Aorta (tissue), 5 donors: ENCODE measurements at places on chromosomes 12 and 14. TPM values are rescaled to one million over a fixed set of nuclear protein-coding genes. Genes with fewer than 3 reads are reported as not detected.

FZD10 gene
- total RNA-seq = 0.72 TPM

DNA sequence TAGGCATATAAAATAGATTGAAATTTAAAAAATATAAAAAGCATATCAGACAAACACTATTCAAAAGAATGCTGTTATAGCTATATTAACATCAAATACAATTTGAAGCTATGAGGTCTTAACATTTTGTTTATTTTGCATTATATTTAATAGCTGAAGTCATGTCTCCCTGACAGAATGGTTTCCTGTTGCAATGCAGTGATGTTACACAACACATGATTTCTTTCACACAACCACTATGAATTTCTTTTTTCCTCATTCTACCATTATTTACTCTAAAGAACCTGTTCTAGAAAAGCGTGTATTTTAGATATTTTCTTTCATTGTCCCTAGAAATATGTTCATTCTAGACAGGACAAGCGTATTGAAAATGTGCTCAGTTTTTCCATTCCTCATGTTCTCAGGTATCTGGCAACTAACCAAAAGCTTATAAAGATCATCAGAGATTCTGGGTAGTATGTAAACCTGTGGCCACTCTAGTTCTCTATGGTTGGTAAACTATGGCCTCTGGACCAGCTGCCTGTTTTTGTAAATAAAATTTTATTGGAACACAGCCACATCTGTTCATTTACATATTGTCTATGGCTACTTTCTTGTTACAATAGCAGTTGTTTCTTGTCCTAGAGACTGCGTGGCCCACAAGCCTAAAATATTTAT, 183.8 kb downstream of the FOXA1 start:
- no peaks in the 10 kb centered on the region for H3K36me3 ChIP-seq
- no peaks in the 10 kb centered on the region for H3K4me1 ChIP-seq
- no peak overlapping the region for H3K4me3 ChIP-seq
- no peaks in the 10 kb centered on the region for H3K27me3 ChIP-seq

DNA sequence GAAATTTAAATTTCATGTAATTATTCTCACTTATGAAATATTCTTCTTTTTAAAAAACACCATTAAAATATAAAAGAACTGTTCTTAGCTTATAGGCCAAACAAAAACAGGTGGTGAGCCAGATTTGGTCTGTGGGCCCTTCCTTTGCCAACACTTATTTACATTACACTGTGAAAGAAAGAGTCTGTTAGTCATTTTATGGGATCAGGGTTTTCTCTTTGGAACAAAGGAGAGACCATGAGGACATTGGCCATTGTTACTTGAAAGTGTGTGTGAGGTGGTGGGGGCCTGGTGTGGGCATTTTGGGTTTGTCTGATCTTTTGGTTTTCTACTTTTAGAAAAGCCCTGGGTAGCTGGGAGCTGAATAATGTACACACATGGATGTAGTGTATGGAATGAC, 62.7 kb downstream of the TTC6 start:
- H3K4me1 ChIP-seq = no peaks in the 10 kb centered on the region
- H3K36me3 ChIP-seq = no peaks in the 10 kb centered on the region
- no peaks in the 10 kb centered on the region for H3K27me3 ChIP-seq

PAH gene
- total RNA-seq = not detected

KRT72 gene
- not detected for total RNA-seq

DNA sequence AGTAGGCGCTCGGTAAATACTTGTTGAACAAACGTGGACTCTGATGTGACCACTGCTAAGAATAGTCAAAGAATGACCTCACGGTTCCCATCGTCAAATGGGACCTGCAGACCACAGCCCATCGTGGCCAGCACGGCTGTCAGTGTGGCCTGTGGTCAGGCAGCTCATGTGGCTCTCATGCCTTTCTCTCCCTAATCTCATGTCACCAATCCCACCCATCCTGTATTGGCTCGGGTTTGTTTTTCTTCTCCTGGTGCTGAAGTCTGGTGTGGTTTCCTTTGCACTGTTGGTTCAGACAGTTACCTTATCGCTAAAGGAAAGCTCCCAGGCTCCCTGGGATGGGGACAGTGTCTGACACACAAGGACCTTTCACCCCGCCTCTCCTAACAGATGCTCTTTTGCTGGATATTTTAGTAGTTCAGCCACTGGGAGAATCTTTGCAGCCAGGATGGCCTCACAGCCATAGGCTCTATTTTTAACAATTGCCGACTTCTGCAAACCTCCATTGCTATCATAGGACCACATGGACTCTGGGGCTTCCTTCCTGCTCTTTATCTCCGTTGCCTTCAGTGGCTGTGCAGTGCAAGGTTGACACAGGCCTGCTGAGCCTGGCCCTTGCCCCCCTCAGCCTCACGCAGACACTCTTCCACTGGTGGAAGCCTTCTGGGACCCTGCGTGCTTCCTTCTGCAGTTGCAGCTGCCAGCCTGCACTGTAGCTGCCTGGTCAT, 293.1 kb upstream of the FKBP4 start:
- no peak overlapping the region for H3K27ac ChIP-seq
- no peak overlapping the region for H3K4me3 ChIP-seq
- peaks cover 4% of the 10 kb centered on the region for H3K36me3 ChIP-seq
- H3K4me1 ChIP-seq = no peaks in the 10 kb centered on the region

- H3K27ac ChIP-seq = no peak overlapping the region
- H3K27me3 ChIP-seq = no peaks in the 10 kb centered on the region
- H3K36me3 ChIP-seq = no peaks in the 10 kb centered on the region
- no peaks in the 10 kb centered on the region for H3K4me1 ChIP-seq
- no peak for DNase-seq
Measured at GRCh38 chr12:108995370-108995992, 25.4 kb downstream of the SVOP start.

DNA sequence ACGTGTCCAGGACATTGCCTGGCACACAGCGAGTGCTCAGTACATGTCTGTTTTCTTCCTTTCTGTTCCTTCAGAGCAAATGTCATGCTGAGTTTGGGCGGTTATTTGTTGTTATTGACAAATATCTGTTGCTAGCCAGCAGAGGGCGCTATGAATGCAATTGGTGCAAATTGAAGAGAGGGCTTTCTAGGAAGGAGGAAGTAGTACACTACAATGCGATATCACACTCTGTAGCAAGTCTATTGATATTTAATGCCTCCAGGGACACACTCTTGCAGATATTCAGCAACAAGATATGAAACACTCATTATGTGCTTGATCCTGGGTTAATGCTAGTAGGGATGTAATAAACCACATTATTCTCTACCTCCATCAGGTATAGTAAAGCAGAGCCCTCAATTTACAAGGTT, 267.3 kb upstream of the SRRM4 start:
- H3K4me1 ChIP-seq = no peaks in the 10 kb centered on the region
- H3K4me3 ChIP-seq = no peak overlapping the region
- no peaks in the 10 kb centered on the region for H3K36me3 ChIP-seq
- peaks cover 5% of the 10 kb centered on the region for H3K27me3 ChIP-seq

GRCh38 chr12:124626971-124627411, 59.6 kb upstream of the NCOR2 start:
- no peak overlapping the region for H3K27ac ChIP-seq
- DNase-seq = peak; percentile 84
- no peak overlapping the region for H3K4me3 ChIP-seq
- no peaks in the 10 kb centered on the region for H3K27me3 ChIP-seq

DNA sequence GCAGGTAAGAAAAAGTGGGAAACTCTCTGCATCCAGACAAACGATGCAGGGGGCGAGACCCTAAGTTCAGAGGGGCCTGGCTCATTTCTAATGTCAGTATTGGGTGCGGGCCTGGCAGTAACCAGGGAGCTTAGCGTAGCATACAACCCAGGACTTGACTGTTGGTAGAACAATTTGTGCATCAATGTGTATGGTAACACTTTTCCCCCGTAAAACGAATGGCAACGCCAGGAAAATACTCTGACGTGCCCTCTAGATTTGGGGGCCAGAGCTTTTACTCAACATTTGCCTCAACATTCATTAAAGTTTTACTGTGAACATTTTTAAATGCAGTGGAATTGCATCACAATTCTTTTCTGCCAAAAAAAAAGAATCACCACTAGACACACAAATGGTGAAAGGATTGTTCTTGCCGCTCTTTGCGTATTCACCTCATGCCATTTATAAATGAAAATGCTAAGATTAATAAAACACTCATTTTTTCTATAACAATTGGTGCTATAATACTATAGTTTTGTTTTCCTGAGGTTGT, 867 bp downstream of the RHOJ start:
- no peaks in the 10 kb centered on the region for H3K27me3 ChIP-seq
- H3K27ac ChIP-seq = peak overlapping the region; percentile 98
- peaks cover 3% of the 10 kb centered on the region for H3K4me1 ChIP-seq

GRCh38 chr14:21680072-21680471, 6.5 kb upstream of the OR4E1 start:
- no peaks in the 10 kb centered on the region for H3K36me3 ChIP-seq
- no peak overlapping the region for H3K4me3 ChIP-seq
- DNase-seq = no peak
- H3K4me1 ChIP-seq = no peaks in the 10 kb centered on the region
- no peaks in the 10 kb centered on the region for H3K27me3 ChIP-seq
- H3K27ac ChIP-seq = no peak overlapping the region
